ENCODE measurements at places on chromosomes 2 and 18. TPM values are rescaled to one million over a fixed set of nuclear protein-coding genes. Genes with fewer than 3 reads are reported as not detected.
A peak's percentile ranks its signal among the peaks of the same experiment; 100 is the strongest.

Gene ANKRD30BL
- not detected for total RNA-seq

Gene MATN3
- 13.4 TPM for total RNA-seq

Gene BUB1
- 113 TPM for total RNA-seq

Gene CFAP221
- 0.57 TPM for total RNA-seq

Gene AOX1
- total RNA-seq: 8.4 TPM

Gene EFEMP1
- 12.3 TPM for total RNA-seq

Gene C2orf72
- 2.6 TPM for total RNA-seq

- peak; percentile 73 for DNase-seq
These were observed 146.1 kb downstream of the LNPK start for GRCh38 chr2:175855794-175856453.

DNA sequence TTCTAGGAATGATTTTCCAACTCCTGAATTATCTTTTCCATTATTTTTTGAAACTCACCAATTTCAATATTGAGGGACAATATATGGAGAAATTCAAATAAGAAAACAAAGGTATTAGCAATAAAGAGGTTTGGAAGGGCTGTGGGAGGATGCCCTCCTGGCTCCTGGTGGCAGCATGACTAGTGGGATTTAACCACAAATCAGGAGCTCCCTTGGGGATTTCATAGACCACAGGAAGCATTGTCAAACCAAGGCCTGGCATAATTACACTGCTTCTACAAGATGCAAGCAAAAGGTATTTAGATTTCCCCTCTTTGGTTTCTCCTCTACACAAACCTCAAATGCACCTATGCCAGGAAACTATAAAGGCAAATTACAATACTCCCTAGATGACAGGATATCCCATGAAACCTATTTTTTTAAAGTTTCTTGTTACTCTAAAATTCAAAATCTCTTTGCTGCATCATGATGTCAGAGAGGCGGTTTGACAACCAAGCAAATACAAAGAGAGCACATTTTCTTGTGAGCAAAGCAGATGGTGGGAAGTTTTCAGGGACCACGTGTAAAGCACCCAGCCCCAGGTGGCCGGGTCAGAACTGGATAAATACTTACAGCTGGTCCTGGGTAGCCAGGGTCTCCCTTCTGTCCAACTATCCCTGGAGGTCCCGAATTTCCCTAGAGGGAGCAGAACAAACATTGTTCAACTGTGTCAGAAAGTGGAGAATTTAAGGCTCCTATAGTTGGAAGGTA, 67.9 kb downstream of the COL6A3 start:
- DNase-seq: peak; percentile 70

DNA sequence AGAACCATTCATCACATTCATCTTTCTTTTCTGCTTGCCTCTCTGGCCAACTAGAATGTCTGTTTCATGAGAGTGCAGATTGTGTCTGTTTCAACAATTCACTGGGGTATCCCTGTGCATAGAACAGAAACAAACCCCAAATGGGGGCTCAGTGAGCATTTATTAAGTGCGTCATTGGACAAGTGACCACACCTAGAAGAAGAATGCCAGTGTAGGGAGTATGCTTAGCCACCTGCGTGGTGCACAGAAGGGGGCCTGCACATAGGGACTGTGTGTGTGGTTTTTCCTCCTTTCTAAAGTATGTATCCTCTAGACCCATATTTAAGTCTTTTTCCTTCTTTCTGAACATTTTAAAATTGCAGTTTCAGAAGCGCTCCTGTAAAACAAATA, 255.9 kb downstream of the AGAP1 start:
- peak; percentile 32 for DNase-seq

DNA sequence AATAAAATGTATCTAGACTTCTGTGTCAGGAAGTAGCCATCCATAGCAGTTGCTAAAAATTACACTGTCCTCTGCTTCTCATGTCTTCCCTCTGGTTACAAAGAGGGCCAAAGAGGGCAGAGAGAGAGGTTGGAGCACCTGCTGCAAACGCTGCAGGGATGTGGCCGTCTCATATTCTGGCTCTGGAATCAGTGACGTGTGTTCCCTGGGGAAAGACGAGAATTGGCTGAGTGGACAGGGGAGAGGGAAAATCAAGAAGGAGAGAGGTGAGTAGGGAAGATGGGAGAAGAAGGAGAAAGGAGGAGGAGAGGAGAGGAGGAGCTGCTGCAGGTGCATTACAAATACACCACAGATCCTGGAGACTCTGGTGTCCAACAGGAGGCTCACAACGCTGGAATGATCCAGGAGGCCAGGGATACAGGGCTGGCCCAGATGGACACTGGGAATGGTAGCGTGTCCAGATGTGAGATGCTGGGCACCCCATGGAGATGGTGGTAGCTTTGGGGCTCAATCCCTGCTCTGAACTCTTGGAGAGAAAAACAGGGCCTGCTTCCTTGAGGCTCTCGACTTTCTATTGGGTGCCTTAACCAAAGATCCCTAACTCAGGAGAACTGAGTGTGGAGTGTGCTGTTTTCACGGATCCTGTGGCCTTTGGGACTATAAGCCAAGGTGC, 118.4 kb upstream of the PXDN start:
- no peak for DNase-seq

GRCh38 chr2:10732924-10733565, 11.6 kb downstream of the ATP6V1C2 start:
- DNase-seq: no peak

DNA sequence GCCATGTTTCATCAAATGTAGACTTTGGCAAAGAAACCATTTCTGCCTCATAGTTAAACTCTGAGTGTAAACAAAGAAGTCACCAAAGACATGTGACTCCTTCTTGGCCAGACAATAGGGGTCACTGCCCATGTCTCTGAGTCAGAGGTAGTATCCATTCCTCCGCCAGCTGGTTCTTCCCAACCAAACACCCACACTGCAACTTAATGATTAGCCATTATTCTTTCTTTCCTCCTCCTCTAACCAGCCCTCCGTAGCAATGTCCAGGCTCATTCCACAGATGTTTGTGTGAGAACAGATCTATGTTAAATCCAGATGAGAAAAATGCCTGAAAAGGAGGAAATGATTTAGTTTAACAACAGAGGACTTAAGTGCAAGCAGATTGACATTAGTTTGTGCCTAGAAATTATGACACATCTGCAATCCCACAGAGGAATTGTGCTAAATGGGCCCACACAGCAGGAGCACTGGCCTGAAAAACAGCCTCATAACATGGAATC, 127.9 kb upstream of the SH3BP4 start:
- peak; percentile 91 for DNase-seq

- DNase-seq: no peak
These were observed at the start of gene XDH for GRCh38 chr2:31414601-31415241. XDH (minus strand) TSS chr2:31414742; CDS start chr2:31414666, 76 bp downstream.

DNA sequence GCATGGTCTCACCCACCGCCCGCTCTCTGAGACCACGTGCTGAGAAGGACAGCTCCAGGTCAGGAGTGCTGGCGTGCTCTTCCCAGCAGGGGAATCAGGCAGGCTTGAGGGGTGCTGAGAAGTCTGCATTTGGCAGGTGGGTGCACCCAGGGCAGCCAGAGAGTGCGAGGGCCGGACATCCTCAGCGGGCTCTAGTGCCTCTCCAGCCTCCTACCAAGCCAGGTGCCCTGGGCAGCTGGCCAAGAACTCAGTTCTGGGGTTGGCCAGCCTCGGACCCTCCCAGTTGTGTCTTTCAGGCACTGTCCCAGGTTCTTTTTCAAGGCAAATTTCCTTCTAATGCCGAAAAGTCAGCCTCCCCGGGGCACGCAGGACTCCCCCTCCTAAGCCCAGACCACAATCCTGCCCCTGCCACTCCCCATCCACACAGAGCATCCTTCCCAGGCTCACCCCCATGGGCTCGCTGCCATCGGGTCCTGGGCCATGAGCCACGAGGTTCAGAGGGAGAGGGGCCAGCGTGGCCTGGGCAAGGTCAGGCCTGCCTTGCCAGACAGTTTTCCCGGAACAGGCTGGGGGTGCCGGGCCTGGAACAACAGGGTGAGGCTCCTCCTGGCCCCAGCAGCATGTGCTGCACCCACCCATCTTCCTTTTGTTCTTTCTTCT, 52.2 kb upstream of the GPC1 start:
- no peak for DNase-seq

DNA sequence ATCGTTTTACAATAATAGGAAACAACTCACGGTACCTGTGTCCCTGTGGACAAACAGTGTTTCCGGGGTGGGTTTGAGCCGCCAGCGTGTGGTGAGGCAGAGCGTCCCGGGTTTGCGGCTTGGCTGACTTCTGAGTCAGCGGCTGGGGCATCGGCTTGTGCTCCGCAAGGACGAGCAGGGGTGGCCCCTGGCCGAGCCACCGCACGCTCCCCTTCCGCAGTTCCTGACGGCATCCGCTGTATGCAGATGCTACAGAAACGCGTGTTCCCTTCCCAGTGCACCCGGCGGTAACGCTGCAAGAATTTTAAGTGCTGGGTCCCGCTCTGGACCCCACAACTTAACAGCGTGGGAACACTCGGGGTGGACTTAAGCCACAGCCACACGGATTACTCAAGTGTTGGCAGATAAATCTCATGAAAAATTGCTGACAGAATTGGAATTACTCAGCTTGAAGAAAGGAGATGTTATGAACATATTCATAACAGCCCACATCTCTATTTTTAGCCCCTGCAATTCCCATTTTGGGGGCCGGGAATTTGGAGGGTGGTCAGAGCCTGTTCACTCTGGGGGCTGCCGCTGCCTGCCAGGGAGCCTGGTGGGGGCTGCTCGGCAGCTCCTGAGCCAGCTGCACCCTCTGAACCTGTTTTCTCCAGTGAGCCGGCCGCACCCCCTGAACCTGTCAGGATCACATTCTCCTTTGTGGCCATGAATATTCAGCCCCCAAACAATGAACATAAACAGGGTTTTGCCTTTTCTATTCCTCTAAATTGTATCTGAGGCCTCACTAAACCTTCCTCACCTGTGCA, 12.6 kb upstream of the KCNG2 start:
- DNase-seq: no peak

GRCh38 chr18:34550902-34551301, 159.2 kb upstream of the DTNA start:
- no peak for DNase-seq

DNA sequence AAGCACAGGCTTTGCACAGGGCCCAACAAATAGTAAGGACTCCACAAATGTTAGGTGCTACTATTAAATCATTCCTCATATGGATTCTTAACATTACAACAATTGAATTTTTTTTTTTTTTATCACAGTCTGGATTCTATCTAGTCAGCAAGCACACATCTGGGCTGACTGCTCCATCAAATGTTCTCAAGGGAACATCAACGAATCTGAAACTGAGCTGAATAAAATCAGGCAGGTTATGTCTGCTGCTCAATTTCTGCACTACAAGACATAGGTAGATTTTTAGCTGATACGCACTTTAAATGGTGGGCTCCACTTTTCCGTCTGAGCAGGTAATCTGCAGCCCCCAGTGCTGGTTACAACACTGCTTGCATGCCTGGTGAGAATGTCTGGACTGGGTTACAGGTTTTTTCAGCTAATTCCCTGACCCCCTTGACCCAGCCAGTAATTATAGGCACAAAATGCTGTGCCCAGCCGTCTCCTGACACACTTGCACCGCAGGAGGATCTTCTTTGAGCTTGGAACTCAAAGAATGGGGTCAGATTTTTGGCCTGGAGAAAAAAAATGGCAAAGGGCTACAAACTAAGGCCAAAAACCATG, 44.6 kb downstream of the ADD2 start:
- DNase-seq: no peak

- DNase-seq: no peak
These were observed 68.5 kb downstream of the MYO5B start for GRCh38 chr18:50126471-50126870.

DNA sequence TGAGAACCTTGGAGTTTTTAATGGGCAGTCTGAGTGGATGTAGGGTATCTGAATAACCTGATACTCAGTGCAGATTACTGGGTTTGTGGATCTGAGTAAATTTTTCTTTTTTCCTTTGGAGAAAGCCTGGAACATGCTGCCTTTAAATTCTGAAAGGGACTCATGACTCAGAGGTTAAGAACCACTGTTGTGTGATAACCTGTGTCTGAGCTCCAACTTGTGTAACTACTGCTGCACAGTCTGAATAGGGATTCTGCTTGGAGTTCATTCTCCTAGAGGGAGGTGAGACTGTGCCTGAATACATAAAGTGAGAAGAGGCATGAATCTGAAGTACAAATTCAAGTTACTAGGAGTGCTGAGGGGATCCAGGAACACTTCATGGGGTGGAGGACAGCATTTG, 36.2 kb downstream of the KDM3A start:
- DNase-seq: no peak

- DNase-seq: peak; percentile 48
These were observed 68.7 kb downstream of the DNAJC10 start for GRCh38 chr2:182784777-182785176.

DNA sequence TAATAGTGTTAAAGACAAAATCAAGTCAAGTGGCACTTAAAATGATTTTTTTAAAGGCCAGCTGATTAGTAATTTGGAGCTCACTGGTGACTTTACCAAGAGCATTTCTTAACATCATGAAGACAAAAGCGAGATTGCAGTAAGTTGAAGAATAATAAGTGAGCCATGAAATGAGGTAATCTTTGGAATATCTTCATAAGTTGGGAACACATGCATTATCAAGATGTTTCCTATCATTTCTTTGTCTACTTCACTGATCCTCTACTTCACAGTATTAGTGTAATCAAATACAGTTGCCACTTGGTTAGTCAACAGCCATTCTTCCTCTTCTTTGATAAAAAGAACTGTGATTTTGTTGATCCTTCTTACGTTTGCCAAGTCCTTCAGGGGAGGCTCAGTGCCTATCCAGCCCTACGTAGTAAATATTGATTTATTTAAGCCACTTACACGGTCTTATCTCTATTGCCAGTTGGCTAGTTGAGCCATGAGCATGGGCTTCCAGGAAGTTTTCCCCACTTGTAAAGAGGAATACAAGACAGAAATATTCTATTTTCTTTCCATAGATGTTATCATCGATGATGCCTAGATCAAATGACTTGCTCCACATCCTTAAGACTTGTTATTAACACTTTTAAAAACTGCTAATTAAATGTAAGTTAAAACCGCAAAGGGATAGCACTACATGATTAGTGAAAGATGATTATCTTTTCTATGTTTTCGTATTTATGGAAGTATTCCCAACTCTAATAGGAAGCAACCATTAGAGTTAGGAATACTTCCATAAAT, 46.1 kb downstream of the YES1 start:
- DNase-seq: no peak

DNA sequence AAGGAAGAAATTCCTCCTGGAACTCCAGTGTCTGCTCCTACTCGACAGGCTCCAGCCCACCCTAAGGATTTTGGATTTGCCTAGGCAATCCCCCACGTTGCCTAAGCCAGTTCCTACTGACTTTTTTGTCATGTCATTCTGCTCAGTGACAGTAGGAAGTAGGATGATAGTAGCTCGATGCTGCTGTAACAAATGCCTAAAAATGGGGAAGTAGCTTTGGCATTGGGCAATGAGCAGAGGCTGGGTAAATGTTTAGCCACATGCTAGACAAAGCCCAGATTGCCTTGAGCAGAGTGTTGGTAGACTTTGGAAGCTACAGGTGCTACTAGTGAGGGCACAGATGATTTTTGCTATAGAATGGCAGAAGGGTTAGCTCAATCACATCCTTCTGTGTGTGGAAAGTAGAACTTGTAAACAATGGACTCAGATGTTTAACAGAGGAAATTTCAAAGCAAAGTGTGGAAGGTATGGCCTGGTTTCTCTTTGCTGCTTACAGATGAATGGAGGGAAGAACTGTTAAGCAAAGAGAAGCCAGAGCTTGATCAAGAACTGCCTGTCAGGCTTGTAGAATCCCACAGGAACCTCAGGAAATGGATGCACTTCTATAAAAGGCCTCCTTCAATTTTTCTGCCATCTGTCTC, 154.8 kb downstream of the RNF144A start:
- no peak for DNase-seq

GRCh38 chr2:118032169-118033013, 18.5 kb upstream of the CCDC93 start:
- peak; percentile 64 for DNase-seq
